Left renal cortex interstitium (tissue), 4 donors: ENCODE measurements at places on chromosomes 6 and 20.

DNA sequence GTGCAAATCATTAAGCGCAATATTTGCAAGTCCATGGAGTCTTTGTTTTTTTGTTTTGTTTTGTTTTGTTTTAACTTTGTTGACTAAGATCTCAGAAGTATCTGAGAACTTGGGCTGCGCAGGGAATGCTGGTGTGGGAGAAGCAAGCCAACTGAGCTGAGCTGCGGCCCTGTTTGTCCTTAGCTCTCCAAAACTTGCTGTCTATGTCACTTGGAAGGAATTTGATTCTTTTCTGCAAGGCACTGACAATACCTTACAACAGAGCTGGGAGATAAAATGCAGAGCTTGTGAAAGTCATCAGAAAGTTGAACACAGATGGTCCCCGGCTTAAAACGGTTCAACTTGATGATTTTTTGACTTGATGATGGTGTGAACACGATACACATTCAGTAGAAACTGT is 5.4 kb downstream of the SLC22A23 start:
- DNase-seq: no peak

GRCh38 chr6:39752835-39753724 is 27.9 kb upstream of the KIF6 start:
- DNase-seq: no peak

- no peak for DNase-seq
These were observed 58.7 kb downstream of the ARHGAP18 start for GRCh38 chr6:129651291-129651691.

DNA sequence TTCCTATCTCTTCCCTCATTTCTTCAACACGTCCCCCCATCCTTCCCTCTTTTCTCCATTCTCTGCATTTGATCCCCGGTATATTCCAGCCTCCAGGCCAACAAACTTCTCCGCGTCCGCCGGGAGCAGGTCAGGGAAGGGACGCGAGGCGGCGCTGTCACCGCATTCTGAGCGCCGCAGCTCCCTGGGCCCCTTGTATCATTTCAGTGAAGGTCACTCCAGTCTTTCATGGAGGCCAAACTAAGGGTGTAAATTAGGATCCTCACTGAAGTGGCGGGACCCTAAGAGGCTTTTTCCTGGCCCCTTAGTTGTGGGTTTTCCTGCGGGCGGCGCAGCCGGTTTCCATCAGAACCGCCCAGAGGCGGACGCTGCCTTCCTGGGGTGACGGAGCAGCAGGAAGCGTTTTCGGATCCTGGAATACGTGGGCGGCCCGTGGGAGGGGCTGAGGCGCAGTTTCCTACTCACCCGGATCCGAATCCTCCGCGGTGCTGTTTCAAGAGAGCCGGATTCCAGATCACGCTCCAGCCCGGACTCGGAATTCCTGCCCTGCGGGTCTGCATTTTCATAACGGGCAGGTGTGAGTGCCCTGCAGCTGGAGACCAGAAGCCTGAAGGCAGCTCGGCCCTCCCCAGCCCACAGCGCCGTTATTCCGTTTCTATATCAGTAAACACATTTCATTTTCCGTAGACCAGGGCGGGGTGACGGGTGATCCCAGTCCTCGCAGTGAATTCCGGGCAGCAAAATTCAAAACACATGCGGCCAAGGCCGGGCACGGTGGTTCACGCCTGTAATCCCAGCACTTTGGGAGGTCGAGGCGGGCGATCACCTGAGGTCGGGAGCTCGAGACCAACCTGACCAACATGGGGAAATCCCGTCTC is 3.6 kb upstream of the MICA start:
- peak; percentile 68 for DNase-seq

- no peak for DNase-seq
These were observed 20.0 kb downstream of the RNF144B start for GRCh38 chr6:18406955-18407749.

- DNase-seq: no peak
These were observed 3.9 kb upstream of the DEF6 start for GRCh38 chr6:35293681-35294080.

DNA sequence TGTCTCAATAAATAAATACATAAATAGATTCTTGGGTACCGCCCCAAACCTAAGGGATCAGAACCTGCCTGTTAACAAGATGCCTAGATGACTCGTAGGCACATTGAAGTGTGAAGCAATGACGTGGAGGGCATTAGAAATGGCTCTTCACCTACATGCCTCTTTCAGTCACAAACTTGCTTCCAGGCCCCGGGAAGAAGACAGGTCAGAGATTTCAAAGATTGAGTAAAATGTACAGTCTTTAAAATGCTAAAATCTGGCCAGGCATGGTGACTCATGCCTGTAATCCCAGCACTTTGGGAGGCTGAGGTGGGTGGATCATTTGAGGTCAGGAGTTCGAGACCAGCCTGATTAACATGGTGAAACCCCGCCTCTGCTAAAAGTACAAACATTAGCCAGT is 480.8 kb upstream of the JARID2 start:
- DNase-seq: no peak

DNA sequence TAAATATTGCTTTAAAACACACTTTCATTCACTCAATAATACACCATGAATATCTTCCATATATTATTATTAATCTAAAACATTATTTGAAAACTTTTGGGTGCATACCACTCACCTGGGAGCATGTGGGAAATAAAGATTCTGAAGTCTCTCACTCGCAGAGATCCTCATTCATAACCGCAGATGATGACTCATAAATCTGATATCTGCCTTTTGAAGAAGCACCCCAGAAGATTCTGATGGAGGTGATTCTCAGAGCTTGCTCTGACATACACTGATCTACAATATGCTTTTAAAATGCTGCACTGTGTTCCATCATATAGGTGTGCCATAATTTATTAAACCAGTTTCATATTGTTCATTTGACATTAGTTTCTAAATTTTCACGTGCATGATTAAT is 135.0 kb upstream of the SGK1 start:
- DNase-seq: no peak

DNA sequence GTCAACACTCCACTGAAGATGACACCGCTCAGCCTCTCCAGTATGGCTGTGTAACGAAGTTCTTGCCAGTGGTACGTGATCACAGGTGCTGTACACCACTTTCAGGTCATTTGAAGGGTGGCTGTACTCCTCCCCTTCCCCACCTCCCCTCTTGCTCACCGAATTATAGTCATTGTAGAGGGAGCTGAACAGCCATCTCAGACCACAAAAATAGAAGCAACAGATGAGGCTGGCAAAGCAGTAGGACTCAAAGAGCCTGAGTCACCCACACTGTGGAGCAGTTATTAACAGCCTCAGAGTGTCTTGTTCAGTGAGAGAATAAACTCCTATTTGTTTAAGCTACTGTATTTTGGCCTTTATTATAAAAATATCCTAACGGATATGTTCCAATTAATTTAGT is 192.5 kb upstream of the MCHR2 start:
- DNase-seq: no peak

- no peak for DNase-seq
These were observed 1202.0 kb upstream of the ADGRB3 start for GRCh38 chr6:67433124-67433523.

GRCh38 chr6:133953634-133954415 is 801 bp downstream of the TBPL1 start:
- DNase-seq: no peak

GRCh38 chr20:43458422-43458924 is 777 bp downstream of the SRSF6 start:
- DNase-seq: no peak

DNA sequence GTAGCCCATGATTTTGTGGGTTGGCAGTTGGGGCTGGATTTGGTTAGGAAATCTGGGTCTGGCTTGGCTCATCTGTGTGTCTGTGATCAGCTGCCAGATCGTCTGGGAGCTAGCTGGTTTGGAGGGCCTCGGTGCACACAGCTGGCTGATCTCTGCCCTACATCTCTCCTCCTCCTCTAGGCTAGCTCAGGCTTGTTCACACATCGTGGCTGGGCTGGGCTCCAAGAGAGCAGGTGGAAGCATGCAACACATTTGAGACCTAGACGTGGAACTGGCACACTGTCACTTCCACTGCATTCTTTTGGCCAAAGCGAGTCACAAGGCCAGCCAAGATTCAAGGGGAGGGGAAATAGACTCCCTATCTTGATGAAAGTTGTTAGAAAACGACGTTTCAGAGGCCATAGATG is 15.9 kb downstream of the NDUFAF5 start:
- no peak for DNase-seq

- no peak for DNase-seq
These were observed 667.7 kb upstream of the AGPAT4 start for GRCh38 chr6:161941565-161941964.

- no peak for DNase-seq
These were observed 31.3 kb upstream of the AFDN start for GRCh38 chr6:167795321-167795811.

DNA sequence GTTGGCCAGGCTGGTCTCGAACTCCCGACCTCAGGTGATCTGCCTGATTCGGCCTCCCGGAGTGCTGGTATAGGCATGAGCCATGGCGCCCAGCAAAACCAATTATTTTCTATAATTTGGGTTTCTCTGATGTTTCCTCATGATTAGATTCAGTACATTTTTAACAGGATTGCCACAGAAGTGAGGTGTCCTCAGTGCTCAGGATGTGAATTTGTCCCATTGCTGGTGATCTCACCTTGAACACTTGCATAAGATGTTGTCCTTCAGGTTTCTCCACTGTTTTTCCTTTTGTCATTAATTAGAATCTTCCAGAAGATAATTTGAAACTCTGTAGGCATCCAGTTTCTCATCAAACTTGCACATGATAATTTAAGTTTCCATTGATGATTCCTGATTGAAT is 45.4 kb upstream of the RPL7L1 start:
- no peak for DNase-seq

DNA sequence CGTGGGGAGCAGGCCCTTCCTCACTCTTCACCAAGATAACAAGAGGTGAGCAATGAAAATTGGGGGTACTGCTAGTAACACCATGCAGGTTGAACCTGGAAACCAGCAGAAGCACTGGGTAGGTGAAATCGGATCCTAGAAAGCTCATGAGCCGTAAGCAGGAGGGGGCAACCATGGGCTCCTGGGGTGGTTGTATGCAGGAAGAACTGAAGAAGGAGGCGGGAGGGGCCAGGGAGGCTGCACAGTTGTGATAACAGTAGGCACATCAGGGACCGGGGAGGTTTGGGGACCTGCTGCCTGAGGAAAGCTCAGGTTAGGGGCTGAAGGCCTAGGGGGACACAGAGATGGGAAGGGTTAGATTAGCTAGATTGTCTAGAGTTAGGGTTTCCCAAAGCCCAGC is 5.6 kb upstream of the LY6G5C start:
- DNase-seq: no peak

DNA sequence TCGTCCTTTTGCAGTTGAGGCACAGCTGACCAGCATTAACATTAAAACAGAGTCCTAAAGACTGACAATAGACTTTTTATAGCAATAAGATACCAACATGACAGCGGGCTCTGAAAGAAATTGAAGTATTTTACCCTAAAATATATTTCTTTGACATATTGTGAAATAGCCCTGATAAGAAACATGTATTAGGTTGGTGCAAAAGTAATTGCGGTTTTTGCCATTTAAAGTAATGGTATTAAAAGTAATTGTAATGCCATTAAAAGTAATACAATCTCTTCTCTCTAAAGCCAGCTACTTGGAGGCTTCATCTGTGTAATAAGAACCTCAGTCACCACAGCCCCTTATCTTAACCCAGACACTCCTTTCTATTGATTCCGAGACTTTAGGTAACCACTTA is 394.6 kb downstream of the PREX1 start:
- DNase-seq: no peak

DNA sequence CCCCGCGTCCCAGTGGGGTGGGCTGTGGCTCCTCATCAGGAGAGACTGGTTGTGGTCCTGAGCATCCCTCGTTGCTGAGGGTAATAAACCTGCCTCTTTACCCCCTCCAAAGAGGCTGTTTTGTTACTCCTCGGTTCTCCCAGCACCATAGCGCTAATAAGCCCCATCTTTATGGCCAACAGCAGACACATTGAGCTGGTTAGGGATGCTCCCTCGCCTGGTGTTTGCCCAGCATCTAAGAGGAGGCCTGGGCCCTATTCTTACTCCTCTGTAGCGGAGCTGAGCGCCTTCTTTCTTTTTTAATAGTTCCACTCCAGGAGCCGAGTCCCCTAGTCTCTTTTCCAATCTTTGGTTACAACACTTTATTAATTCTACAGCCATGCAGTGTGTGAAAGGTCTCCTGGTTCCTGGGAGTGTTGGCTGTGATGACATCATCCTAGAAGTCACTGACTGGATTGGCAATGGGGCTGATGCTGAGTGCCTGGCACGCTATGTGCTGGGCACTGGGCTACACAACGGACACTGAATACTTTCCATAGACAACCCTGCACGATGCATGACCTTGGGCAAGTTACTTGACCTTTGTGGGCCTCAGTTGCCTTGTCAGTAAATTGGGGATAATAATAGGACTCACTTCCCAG is 50.6 kb upstream of the CCDC167 start:
- DNase-seq: no peak

DNA sequence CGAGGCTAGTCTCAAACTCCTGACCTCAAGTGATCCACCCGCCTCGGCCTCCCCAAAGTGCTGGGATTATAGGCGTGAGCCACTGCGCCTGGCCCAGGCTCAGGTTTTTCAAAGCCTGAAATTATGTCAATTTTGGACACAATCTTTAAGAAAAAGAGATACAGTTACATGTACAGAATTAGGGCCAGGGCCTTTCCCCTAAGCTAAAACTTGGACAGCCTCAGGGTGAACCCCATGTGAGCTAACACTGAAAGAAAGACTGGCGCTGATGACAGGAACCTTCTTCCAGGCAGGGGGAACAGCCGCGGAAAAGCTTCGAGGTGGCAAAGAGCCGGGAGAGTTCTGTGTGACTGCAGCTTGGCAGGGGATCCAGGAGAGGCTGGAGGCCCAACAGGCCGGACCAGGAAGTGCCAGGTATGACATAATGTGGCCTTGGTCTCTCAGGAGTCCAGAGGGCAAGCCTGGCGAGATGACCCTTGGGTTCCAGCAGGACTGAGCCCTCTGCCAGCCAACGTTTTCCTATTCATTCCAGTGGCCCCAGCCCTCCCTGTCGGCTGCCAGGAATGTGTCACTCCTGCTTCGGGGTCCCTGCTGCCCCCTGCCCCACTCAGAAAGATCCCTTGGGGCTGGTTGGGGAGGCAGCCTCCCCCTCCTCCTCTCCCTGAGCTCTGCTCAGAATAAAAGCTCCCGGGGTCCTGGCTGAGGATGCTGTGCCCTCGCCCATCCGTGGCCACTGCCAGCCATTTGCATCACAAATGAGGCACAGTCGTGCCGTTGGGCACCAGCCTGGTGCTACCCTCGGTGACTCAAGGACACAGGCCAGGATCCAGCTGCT is 37.3 kb downstream of the RBM38 start:
- no peak for DNase-seq

GRCh38 chr20:2331901-2332565 is 36.2 kb downstream of the TGM3 start:
- no peak for DNase-seq

GRCh38 chr6:13226071-13226470 is 102.3 kb downstream of the TBC1D7 start:
- no peak for DNase-seq

DNA sequence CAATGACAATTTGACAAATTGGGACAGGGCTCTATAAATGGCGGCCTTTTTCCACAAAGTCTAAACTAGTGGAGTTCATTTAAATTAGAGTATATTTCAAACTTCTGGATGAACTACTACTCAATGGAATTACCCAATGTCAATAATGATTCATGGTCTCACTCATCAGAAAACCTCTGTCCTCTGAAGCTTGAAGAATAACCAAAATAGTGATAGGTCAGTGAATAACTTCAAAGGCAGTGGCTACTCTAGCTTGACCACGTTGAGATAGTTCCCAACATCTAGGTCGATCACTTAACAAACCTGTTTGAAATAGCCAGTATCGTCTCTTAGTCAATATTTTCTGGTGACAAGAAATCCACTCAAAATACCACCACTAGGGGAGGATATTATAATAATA is 197.6 kb downstream of the HDGFL1 start:
- DNase-seq: no peak
